NCI-H1930 (cell line): ENCODE measurements at places on chromosomes 2 and 18.

DNA sequence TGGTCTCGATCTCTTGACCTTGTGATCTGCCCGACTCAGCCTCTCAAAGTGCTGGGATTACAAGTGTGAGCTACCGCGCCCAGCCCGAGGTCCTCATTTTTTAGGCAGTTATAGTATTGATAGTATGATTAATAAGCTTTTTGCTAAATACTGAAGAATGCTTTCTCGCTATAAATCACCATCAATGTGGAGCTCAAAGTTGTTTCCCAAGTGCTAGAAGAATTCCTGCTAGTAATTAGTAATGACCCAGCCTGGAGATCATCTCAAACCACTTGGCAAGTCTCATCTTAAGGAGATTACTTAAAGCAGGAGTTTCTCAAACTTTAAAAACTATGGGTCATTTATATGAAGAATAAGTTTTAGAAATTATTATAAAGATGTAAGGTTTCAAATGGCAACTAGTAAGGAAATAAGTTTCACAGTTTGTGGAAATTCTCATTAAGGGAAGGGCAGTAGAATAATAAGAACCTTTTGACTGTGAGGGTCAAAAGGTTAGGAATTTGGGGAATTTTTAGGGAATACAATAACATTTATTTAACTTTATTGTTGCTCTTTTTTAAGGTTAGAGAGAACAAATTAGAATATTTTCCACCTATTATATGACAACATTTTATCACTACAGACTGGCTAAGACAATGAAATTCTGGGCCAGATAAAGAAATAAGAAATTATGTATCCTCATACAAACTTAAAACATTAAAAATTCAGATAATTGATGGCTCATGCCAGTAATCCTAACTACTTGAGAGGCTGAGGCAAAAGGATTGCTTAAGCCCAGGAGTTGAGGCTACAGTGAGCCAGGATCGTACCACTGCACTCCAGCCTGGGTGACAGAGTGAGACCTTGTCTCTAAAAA, 148.6 kb upstream of the MAP3K20 start:
- no peak for DNase-seq

DNA sequence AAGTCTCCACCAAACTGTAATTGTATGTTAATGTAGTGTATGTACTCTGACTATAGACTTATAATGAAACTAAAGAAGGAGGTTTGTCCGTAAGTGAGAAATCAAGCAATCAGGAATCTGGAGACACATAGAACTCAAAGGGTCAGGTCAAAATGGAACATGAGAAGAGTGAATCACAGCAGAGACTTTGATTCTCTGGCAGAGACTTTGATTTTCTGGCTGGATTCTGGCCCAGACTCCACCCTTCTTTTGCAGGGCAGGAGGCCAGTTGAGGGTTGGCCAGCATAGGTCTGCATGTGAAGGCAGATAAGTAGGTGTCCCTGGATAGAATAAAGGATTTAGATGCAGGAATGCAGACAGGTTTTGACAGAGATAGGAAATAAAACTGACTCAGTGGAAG, 11.0 kb upstream of the NCKAP5 start:
- no peak for DNase-seq

- no peak for DNase-seq
These were observed 98.1 kb downstream of the ALPK2 start for GRCh38 chr18:58530801-58531200.

DNA sequence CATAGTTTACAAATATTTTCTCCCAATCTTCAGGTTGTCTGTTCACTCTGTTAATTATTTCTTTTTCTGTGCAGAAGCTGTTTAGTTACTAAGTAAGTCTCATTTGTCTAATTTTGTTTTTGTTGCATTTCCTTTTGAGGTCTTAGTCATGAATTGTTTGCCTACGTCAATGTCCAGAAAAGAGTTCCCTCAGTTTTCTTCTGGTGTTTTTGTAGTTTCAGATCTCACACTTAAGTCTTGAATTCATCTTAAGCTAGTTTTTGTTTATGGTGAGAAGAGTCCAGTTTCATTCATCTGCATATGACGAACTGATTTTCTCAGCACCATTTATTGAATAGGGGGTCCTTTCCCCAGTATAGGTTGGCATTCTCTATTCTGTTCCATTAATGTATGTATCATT, 1252.2 kb upstream of the TMEFF2 start:
- DNase-seq: no peak

DNA sequence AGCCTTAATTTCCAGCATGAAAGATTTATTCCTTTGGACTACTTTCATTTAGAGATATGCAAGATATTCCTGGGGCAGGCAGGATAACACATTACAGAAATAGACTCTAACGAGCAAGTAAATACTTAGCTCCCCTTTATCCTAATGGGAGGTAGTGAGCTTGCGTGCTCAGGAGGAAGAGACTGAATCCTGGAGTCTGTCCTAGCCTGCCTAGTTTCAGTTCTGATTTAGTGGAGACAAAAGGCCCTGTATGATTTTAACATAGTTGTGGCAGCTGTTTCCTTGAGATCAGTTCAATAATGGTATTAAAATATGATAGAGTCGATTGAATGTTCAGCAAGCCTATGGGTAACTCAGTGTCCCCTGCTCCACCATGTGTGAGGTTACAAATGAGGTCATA, 109.5 kb downstream of the FMNL2 start:
- no peak for DNase-seq

DNA sequence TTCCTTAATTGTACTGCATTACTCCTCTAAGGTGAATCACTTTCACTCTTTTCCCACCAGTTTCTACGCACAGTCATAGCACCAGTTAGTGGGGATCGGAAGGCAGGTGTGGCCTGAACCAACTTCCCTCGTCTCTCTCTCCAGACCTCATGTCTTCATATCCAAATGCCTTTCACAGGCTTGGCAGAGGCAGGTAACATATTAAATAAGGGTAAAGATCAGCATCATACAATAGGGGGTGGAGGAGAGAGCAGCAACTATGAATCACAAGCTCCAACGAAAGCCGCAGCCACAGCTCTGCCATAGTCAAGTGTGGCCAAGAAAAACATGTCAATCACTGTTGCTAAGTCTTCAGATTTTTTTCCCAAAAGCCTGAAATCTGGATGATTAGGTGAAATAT, 40.3 kb downstream of the AP1S3 start:
- no peak for DNase-seq

GRCh38 chr18:29874519-29875098, 1167.9 kb downstream of the DSC3 start:
- peak; percentile 27 for DNase-seq

DNA sequence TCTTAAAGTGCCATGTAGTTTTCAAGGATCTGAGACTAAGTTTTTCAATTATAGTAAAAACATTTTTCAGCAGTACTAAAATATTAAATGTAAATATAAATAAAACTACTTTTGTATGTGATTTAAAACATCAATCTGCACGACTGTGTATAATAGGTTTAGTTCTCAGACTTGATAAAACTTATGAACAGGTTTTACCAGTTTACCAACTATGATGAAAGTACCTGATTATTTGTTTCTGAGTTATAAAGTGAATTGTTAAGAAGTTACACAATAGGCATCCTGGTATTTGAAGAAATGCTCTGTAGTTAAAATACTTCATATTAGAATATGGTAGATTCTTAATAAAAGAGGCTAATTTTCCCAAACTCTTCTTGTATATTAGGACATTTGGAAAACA, 14.8 kb downstream of the RELCH start:
- DNase-seq: no peak

DNA sequence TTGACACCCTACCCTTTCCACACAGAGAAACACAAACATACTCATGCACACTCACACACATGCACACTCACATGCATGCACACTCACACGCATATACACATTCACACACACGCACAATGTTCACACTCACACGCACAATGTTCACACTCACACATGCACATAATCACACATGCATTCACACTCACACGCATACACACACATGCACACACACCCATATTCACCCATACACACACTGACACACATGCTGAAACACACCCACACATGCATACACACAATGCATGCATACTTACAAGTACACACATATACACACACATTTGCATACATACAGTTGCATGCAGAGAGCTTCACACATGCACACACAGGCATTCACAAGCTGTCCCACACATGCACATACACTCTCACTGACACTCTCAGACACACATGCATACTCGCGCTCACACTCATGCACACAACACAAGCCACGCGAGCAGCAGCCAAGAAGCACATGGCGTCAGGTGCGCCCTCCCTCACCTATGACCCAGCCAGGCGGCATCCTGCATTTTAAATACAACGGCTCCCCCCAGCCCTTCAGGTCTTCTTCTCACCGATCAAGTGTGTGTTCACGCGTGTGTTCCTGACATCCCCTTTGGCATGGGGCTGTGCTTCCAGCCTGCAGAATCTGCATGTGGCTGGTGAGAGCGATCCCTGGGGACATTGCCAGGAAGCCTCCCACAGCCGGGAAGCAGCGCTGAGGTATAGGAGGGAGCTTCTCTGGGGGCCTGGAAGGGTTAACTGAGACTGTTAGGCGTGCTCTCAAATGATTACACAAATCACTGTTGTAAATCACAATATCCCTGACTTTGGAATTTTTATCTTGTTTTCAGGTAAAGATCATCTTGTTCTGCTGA, 195.1 kb downstream of the RTP5 start:
- no peak for DNase-seq

GRCh38 chr2:18473241-18474181, 86.9 kb downstream of the RDH14 start:
- DNase-seq: no peak

DNA sequence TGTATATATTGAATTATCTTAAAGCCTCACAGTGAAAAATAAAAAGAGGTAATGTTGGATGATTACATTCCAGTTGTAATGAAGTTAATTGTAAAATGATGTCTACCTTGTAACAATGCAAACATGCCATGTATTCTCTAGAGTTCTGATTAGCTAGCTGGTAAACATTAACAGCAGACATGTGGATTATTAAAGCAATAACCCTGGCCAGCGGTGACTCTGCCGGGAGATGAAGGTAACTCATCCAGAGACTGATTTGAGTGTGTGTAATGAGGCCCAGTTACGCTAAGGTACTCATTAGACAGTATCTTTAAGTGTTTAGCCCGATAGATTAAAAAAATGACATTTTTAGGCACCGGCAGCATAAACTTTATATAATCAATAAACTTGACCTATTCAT, 79.6 kb upstream of the REV1 start:
- DNase-seq: peak; percentile 79

- DNase-seq: no peak
These were observed 47.2 kb upstream of the MGAT4A start for GRCh38 chr2:98778151-98778550.
